ENCODE measurements at places on chromosomes 2 and 18.

DNA sequence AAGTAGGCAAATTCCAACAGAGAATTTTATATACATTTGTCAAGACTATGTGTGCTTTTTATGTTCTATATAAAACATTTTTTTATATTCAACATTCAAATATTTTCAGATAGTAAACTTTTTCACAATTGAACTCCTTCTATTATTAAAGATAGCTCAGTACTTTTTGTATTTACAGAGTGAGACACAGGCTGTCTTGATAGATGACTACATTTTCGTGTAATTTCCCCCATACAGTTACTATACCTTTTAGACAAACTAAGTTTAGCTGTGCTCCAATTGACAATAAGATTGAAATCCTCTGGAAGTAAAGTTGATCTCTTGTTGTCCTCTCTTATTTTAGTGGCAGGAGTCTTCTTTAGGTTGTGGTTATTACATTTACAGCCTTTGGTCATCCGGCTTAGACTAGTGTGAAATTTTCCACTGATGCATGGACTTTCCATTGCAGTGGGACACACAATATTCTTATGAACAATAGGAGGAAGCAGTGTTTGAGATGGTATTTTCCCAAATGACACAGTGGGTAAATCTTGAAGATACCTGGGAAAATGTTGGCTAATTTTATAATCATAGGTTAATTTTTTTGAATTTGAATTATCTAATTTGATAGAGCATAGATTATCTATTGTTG lies 21.0 kb downstream of the ZSWIM2 start:
- DNase-seq = no peak

DNA sequence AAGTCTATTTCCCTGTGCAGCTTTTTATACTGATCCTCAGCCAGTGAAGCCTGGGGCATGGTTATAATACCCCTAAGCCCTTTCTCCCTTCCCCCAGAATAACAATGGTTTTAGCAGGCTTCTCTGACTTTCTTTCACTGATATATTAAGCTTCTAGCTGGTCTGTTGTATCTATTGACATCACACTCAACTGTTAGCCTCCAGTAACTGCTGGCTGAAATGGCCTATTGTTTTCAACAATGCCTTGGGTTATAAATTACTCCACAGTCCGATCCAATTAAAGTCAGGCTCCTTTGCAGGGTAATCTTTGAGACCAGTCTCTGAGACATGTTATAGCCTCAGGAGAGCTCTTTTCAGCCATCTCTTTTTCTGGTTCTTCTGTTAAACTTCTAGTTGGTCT lies 2.9 kb upstream of the SLC9A4 start:
- no peak for DNase-seq

- DNase-seq = no peak
Measured at GRCh38 chr2:86790676-86791572, at the start of gene CD8A. TSS of gene CD8A (minus strand) at chr2:86790913. CDS start at chr2:86790825, 88 bp downstream.

- no peak for DNase-seq
Measured at GRCh38 chr18:37055137-37055802, 226.3 kb downstream of the KIAA1328 start.

DNA sequence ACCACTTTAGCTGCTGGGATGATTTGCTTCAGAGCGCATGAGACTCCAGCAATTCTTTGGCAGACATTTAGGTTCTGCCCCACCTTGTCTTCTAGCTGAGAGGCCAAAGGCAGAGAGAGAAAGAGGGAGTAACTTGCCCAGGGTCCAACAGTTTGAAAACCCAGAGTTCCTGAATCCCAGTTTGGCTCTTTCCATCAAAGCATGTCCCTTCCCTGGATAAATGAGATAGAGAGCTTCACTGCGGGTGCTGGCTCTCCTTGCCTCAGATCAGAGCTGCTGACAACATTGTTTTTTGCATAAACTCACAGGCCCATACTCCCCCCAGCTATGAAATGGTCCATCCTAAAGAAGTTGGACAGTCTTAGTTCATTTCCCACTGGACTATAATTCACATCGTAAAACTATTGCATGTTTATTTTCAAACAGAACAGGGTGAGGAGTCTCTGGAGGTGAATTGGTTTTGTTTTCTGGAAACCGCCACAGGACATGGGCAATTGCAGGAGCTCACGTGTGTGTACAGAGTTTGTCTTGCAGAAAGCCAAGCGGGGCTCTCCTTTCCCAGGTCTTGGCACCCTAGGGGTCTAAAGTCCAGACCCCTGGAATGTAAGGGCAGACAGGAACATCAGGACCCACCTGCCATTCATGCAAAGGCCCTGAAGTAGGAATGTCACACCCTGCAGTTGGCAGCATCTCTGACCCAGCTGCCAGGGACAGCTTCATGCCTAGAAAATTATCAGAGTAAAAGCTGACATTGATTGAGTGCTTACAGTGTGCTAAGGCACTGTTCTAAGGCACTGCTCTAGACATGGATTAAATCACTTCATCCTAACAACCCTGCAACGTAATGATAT lies 25.0 kb upstream of the SLC14A2 start:
- no peak for DNase-seq

- no peak for DNase-seq
Measured at GRCh38 chr18:35122586-35123224, 81.5 kb downstream of the MAPRE2 start.

DNA sequence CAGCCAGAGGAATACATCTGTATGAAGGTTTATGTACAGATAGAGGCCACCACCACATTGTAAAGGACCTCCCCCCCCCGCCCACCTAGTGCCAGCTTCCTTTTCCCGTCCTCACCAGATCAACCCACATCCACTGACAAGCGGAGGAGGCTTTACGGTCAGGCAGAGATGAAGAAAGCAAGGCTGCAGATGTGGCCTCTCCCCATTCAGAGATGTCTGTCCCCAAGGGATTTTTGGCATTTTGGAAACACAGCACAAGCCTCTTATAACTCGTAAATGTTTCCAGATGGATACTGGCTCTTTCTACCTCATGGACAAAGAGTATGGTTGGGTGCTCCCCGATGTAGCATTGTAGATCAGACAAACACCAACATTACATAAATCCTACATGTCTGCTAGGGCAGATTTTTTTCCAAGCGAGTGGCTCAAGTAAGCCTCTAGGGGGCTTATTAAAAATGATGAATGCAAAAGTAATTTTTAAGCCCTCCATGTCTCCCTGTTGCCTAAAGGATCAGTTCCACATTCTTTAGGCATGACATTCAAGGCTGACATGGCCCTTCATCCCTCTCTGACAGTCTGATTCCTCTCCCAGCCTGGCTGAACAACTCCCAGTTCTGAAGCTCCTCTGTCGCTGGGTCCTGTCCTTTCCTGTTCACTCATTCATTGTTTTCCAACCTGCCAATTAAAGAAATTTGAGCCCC lies 11.7 kb downstream of the VIT start:
- no peak for DNase-seq

GRCh38 chr2:96733931-96734330 lies 5.9 kb downstream of the LMAN2L start:
- DNase-seq = no peak

- no peak for DNase-seq
Measured at GRCh38 chr2:21763501-21763900, 639.7 kb downstream of the TDRD15 start.

DNA sequence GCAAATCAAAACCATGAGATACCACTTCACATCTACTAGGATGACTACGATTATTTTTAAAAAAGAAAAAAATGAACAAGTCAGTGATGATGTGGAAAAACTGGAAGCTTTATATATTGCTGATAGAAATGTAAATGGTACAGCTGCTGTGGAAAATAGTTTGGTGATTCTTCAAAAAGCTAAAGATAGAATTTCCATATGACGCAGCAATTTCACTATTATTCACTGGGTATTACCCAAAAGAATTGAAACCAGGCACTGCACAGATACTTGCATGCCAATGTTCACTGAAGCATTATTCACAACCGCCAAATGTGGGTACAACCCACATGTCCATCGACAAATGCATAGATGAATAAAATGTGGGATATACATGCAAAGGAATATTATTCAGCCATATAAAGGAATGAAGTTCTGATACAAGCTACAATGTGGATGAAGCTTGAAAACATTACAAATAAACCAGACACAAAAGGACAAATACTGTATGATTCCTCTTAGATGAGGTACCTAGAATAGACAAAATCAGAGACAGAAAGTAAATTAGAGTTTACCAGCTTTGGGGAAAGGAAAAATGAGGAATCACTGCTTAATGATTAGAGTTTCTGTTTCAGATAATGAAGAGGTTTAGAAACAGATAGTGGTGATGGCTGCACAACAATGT lies 11.1 kb downstream of the RTTN start:
- DNase-seq = no peak

DNA sequence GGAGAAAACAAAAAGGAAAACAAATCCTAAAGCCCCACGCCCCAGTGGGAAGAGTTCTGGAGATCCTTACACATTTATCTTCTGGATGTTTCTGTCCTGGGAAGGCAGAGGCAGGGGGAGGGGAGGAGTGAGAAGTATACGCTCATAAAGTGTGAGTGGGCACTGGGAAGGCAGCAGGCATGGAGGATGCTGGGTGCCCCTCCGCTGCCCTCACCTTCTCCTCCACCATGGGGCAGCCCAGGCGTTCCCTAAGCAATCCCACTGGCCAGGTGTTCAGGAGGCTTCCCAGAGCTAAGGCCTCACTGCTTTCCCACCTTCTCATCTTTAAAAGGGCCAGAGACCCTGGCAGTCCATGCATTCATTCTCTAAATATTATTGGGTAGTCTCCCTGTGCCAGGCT lies 112.0 kb upstream of the SMAD2 start:
- DNase-seq = no peak

DNA sequence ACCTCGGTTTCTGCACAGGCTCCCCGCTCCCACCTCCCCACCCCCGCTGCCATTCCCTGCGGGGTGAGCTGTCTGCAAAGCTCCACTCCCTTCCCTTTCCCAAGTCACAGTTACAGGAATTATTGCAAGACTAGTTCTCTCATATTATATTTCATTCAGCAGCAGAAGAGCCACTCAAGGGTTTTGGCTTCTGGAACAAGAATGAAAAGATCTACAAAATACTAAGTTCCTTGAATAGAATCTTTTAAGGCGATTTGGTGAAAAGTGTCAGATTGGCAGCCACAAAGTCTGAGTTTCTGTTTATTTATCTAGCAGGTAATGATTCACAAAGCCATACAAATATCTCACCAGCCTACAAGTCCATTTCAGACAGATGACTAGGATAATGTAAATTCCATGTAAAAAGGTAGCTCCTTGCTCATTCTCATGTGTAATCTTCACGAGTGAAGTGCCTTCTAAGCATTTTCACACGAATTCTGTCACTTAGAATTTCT lies 221.9 kb upstream of the RBBP8 start:
- no peak for DNase-seq

DNA sequence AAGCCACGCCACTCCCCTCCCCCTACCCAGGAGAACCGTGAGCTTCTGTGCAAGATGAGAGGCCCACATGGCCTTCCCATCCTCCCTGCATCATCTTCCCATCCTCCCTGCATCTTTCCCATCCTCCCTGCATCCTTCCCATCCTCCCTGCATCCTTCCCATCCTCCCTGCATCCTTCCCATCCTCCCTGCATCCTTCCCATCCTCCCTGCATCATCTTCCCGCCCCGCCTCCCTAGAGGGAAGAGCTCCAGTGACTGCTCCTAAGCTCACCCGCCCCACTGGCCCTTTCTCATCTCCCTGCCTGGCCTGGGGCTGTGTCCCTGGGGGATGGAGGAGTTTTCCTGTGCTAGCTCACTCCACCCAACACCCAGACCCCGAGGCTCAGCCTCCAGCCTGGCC lies 93.3 kb upstream of the ASAP2 start:
- no peak for DNase-seq

GRCh38 chr2:26584656-26585055 lies 56.5 kb downstream of the CIB4 start:
- no peak for DNase-seq

DNA sequence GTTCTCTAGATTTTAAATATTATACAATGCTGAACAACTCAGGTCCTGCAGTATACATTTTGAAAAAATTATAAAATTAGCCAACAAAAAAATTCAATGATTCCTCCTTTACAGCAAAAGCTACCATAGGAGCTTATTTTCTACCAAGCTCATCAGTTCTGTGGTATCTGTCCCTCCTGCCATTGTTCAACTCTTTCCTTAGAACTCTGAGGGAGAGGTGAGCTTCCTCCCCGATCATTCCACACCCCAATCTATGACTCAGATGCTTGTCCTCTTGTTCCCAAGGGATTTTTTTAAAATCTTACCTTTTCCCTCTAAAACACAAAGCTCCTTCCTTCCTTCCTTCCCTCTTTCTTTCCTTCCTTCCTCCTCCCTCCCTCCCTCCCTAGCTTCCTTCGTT lies 13.5 kb downstream of the DPP4 start:
- no peak for DNase-seq

- no peak for DNase-seq
Measured at GRCh38 chr2:235553696-235554100, 59.9 kb downstream of the AGAP1 start.

DNA sequence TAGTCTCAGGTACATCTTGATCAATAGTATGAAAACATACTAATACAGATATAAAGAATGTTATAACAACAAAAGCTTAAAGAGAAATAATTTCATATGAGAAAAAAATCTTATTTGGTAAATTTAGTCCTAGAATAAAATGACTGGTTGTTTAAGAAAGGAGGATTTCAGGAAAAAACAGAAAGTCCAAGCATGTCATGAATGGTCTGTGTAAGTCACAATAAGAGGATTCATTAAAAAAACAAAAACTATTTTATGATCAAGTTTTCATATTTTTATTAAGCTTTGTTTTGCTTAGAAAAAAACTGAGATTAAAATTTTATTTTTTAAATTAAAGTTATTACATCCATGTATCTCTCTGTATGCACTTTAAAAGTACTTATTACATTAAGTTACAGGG lies 353.9 kb upstream of the SPHKAP start:
- DNase-seq = no peak

GRCh38 chr2:151808258-151809072 lies 19.8 kb downstream of the ARL5A start:
- no peak for DNase-seq

- DNase-seq = no peak
Measured at GRCh38 chr2:3075316-3075990, 302.2 kb downstream of the EIPR1 start.

- no peak for DNase-seq
Measured at GRCh38 chr18:75005626-75006025, 203.3 kb downstream of the PTGR3 start.

GRCh38 chr2:74293191-74293991 lies 49.8 kb downstream of the SLC4A5 start:
- DNase-seq = no peak
